ENCODE measurements at places on chromosomes 13 and 19. TPM values are rescaled to one million over a fixed set of nuclear protein-coding genes. Genes with fewer than 3 reads are reported as not detected.

HRC gene
- not detected for total RNA-seq

ZSCAN22 gene
- total RNA-seq, result 6.4 TPM

LAIR2 gene
- not detected for total RNA-seq

KISS1R gene
- total RNA-seq, result 0.29 TPM

RDH8 gene
- not detected for total RNA-seq

PEX11G gene
- total RNA-seq, result 2.9 TPM

MYH14 gene
- 84.8 TPM for total RNA-seq

DNA sequence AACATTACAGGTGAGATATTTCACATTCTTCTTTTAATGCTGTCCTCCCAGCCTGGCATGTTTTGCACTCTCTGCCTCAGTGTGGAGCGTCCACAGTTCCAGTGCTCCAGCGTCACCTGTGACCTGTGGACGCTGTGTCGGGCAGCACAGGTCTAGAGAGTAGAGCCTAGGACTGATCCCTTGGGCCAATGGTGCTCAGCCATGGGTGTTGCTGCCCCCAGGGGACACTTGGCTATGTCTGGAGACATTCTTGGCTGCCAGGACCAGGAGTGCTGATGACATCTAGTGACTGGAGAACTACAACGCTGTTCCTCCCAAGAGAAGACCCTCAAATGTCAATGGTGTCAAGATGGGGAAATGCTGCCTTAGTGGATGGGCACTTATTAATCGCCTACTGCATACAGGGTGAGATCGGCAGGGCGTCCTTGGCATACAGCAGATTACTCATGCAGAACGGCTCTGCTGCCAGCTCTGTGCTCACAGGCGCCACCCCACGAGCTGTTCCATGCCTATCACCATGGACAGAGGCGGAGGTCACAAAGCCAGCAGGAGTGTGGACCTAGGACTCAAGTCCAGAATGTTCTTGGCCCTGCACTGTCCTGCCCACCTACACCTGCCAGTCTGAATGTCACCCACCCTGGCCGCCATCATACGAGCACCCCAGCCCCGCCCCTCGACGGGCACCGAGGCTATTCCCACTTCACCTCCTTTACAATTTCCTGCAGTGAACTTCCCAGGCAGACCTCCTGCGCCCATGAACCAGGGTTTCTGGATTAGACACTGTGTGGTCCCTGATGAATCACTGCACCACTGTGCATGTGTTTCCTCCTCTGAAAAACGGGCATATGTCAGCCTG is 13.9 kb upstream of the MADCAM1 start:
- no peak overlapping the region for H3K4me3 ChIP-seq
- peaks cover 14% of the 10 kb centered on the region for H3K27me3 ChIP-seq
- H3K27ac ChIP-seq, result no peak overlapping the region
- no peaks in the 10 kb centered on the region for H3K36me3 ChIP-seq
- peaks cover 18% of the 10 kb centered on the region for H3K4me1 ChIP-seq

DNA sequence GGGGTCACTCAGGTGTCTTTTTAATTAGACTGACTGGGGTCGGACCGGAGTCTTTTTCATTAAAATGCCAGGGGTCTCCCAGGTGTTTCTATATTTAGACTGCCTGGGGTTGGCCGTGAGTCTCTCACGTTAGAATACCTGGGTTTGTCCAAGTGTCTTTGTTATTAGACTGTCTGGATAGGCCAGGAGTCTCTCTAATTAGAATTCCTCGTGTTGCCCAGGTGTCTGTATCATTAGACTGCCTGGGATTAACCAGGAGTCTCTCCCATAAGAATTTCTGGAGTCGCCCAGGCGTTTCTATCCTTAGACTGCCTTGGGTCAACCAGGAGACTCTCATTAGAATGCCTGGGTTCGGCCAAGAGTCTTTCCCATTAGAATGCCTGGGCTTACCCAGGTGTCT is 1445.7 kb downstream of the UQCRFS1 start:
- no peak overlapping the region for H3K4me3 ChIP-seq
- H3K27me3 ChIP-seq, result no peaks in the 10 kb centered on the region
- no peak overlapping the region for H3K27ac ChIP-seq
- H3K4me1 ChIP-seq, result no peaks in the 10 kb centered on the region
- no peak for DNase-seq

DNA sequence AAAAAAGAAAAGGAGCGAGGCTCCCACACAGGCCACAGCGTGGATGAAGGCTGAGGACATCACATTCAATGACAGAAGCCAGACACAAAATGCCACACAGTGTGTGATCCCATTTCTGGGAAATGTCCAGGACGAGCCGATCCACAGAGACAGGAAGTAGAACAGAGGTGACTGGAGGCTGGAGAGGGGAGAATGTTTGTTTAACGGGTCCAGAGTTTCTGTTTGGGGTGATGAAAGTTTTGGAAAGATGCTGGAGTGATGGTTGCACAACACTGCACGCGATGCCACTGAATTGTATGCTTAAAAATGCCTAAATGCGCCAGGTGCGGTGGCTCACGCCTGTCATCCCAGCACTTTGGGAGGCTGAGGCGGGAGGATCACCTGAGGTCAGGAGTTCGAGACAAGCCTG is 650 bp upstream of the FUT5 start:
- H3K27me3 ChIP-seq, result no peaks in the 10 kb centered on the region
- no peak overlapping the region for H3K4me3 ChIP-seq
- no peak for DNase-seq
- H3K27ac ChIP-seq, result no peak overlapping the region
- no peaks in the 10 kb centered on the region for H3K4me1 ChIP-seq
- no peaks in the 10 kb centered on the region for H3K36me3 ChIP-seq

DNA sequence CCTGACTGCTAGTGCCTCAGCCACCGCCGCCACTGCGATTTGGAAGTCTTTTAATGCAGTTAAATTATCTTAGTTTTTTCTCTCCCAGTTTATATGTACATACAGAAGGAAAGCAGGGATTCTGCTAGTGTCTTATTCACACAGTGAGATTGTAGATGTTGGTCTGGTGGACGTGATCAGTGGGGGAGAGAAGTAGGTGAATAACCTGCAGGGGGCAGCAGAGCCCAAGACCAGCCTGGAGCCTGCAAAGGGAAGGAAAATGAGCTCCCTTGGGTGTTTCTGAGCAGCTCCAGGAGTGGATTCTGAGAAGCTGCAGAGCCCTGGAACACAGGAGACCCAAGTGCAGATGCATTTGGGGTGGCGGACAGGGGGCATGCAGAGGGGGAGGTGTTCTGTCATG is 26.3 kb downstream of the ZNF844 start:
- H3K36me3 ChIP-seq, result no peaks in the 10 kb centered on the region
- peak; percentile 71 for DNase-seq

DNA sequence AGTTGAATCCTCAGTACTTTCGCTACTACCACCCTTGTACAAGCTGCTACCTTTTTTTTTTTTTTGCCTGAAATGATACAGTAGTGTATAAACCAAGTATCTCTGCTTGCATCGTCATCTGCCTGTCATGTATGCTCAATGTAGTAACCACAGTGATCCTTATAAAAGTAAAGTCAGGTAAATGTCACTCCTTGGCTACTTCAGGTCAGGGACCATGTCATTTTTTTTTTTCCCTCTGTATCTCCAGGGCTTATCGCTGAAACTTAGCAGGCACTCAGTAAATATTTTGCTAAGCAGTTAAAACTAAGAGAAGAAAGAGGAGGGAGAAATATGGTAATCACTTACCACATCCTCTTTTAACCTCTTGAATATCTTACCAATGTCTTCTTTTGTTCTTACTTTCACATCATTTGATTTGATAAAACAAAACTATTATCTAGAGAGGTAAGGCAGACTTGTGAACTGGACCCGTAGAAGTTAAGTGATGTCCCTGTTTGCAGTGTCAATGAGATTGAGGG is 96.8 kb upstream of the KLF12 start:
- no peak for DNase-seq
- H3K27ac ChIP-seq, result no peak overlapping the region
- H3K4me1 ChIP-seq, result no peaks in the 10 kb centered on the region
- no peaks in the 10 kb centered on the region for H3K36me3 ChIP-seq

- H3K27ac ChIP-seq, result peak overlapping the region; percentile 98
- peaks cover 49% of the 10 kb centered on the region for H3K36me3 ChIP-seq
- H3K4me1 ChIP-seq, result peaks cover 40% of the 10 kb centered on the region
- no peak for DNase-seq
Measured at GRCh38 chr19:41307954-41308449, 2.0 kb upstream of the CCDC97 start.

- H3K4me1 ChIP-seq, result no peaks in the 10 kb centered on the region
- no peak for DNase-seq
- H3K4me3 ChIP-seq, result no peak overlapping the region
- no peaks in the 10 kb centered on the region for H3K27me3 ChIP-seq
Measured at GRCh38 chr19:6161271-6161850, 25.9 kb downstream of the ACSBG2 start.

GRCh38 chr19:54114340-54115108 is 933 bp downstream of the TFPT start:
- H3K27me3 ChIP-seq, result no peaks in the 10 kb centered on the region
- peak overlapping the region; percentile 75 for H3K4me3 ChIP-seq
- no peak overlapping the region for H3K27ac ChIP-seq

GRCh38 chr13:93080587-93080986 is 146.0 kb upstream of the GPC6 start:
- no peak overlapping the region for H3K27ac ChIP-seq
- no peaks in the 10 kb centered on the region for H3K27me3 ChIP-seq
- no peaks in the 10 kb centered on the region for H3K4me1 ChIP-seq
- H3K4me3 ChIP-seq, result no peak overlapping the region

DNA sequence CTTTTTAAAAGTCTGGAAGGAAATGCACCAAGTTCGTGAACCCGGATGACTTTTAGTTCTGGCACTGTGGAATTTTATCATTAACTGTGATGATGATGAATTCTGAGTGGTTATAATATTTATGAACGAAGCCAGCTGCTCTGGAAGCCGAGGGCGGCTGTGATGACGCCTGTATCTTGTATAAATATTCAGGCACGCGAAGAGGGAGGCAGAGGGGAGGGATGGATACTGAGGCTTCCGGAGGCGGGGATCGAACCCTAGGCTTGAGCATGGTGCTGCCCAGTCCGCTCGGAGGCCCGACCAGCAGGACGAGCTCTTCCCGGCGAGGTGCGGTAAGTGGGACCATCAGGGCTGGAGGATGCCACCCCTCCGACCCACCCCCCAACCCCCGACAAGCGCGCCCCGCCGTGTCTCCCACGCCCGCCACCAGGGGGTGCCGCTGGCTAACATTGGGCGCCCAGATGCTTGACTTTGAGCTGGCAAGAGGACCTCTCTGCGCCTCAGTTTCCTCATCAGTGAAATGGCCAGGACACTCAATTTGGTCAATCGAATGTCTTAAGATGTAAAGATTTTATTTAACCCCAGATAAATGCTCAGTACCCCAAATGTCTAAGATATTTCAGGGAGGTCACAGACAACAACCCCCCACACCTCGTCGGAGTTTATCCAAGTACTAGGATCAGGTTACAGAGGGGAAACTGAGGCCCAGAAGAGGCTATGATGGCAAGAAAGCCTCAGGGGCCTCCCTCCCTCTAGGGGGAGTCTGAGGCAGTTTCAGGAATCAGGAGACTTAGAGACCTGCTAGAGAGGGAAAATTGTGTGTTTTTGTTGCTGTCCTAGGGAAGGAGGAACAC is 4.5 kb upstream of the RAB3A start:
- no peak overlapping the region for H3K4me3 ChIP-seq
- H3K36me3 ChIP-seq, result no peaks in the 10 kb centered on the region
- no peak for DNase-seq
- no peak overlapping the region for H3K27ac ChIP-seq
- peaks cover 19% of the 10 kb centered on the region for H3K4me1 ChIP-seq
- no peaks in the 10 kb centered on the region for H3K27me3 ChIP-seq

GRCh38 chr19:18156841-18157464 is 4.0 kb downstream of the PIK3R2 start:
- DNase-seq, result peak; percentile 87
- H3K4me1 ChIP-seq, result peaks cover 77% of the 10 kb centered on the region
- H3K36me3 ChIP-seq, result peaks cover 2% of the 10 kb centered on the region
- H3K27me3 ChIP-seq, result no peaks in the 10 kb centered on the region

DNA sequence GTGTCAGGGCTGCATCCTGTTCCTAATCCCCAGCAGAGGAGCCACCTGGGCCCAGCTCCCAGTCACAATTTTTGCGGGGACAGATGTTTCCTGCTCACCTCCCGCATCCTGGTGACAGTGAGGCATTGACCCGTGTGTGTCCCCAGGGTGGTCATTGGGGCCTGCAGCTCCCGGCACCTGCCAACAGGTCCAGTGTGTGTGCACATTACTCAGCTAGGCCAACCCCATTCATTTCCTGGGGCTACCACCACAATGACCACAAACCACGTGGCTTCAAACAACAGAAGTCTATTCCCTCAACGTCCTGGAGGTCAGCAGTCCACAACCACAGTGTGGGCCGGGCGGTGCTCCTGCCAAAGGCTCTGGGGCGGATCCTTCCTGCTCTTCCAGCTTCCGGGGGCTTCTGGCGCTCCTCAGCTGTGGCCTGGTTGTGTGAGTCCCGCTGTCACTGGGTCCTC is 11.9 kb upstream of the F2RL3 start:
- H3K4me3 ChIP-seq, result no peak overlapping the region
- H3K27ac ChIP-seq, result no peak overlapping the region
- peaks cover 68% of the 10 kb centered on the region for H3K36me3 ChIP-seq
- no peaks in the 10 kb centered on the region for H3K27me3 ChIP-seq
- no peak for DNase-seq

DNA sequence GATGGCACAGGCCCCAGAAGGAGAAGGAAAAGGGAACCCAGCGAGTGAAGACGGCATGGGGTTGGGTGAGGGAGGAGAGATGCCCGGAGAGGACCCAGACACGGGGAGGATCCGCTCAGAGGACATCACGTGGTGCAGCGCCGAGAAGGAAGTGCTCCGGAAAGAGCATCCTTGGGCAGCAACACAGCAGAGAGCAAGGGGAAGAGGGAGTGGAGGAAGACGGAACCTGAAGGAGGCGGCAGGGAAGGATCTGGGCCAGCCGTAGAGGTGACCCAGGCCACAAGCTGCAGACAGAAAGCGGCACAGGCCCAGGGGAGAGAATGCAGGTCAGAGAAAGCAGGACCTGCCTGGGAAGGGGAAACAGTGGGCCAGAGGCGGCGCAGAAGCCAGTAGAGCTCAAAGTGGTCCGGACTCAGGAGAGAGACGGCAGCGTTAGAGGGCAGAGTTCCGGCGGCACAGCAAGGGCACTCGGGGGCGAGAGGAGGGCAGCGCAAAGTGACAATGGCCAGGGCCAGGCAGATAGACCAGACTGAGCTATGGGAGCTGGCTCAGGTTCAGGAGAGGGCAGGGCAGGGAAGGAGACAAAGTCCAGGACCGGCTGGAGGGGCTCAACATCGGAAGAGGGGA is 1.1 kb downstream of the PPP1R12C start:
- DNase-seq, result peak; percentile 88
- H3K36me3 ChIP-seq, result peaks cover 11% of the 10 kb centered on the region
- H3K27ac ChIP-seq, result peak overlapping the region; percentile 80
- no peaks in the 10 kb centered on the region for H3K27me3 ChIP-seq
- H3K4me3 ChIP-seq, result peak overlapping the region; percentile 69

GRCh38 chr19:5017235-5017634 is 48.3 kb downstream of the KDM4B start:
- no peak for DNase-seq
- H3K27me3 ChIP-seq, result no peaks in the 10 kb centered on the region
- H3K4me3 ChIP-seq, result no peak overlapping the region
- peak overlapping the region; percentile 14 for H3K27ac ChIP-seq
- peaks cover 16% of the 10 kb centered on the region for H3K36me3 ChIP-seq

GRCh38 chr19:29562299-29563297 is 36.8 kb downstream of the VSTM2B start:
- H3K27ac ChIP-seq, result no peak overlapping the region
- H3K27me3 ChIP-seq, result peaks cover 43% of the 10 kb centered on the region
- no peak for DNase-seq

GRCh38 chr13:113598481-113598880 is 13.9 kb downstream of the TFDP1 start:
- H3K4me1 ChIP-seq, result no peaks in the 10 kb centered on the region
- H3K4me3 ChIP-seq, result no peak overlapping the region
- no peak overlapping the region for H3K27ac ChIP-seq
- H3K36me3 ChIP-seq, result peaks cover 32% of the 10 kb centered on the region
- H3K27me3 ChIP-seq, result no peaks in the 10 kb centered on the region

Measured in suprapubic skin (tissue), 4 donors.